Stimulated activated CD8-positive, alpha-beta memory T cell treated with anti-CD3 and anti-CD28 coated beads, Interleukin-4, amount 100 ng/mL, for 1 hour (primary cell): ENCODE measurements at places on chromosomes 11 and 22.

DNA sequence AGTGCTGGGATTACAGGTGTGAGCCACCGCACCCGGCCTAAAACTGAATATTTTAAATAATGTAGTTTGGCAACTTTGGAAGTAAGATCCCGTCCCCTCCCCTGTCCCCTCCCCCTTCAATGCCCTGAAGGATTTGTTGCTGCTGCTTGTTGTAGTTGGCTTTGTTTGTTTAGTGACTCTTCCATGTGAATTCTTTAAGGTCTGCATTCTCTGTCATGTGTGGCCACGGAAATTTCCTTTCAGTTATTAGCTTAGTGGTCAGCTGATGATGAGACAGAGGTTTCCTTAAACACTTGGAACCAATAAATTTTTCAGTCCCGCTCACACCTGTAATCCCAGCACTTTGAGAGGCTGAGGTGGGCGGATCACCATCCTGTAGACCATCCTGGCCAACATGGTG lies 109.9 kb downstream of the MPPED1 start:
- DNase-seq = no peak

- no peak for DNase-seq
Measured at GRCh38 chr11:132586801-132587200, 945.5 kb downstream of the OPCML start.

DNA sequence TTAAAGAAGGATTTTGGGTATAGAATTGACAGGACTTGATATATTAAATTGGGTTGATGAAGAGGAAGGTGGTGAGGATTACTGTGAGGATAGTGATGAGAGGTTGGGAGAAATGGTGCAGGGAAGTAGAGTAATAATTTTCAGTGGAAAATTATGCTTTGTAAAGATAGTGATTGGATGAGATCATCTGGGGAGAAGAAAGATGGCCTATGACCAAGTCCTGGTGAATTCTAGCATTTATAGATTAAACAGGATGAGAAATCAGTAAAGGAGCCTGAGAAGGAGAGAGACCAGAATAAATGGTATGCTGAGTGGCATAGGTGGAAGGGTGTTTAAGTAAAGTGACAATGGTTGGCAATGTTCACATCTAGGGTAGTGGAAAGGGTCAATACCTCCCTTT lies 15.0 kb downstream of the IPO7 start:
- no peak for DNase-seq

GRCh38 chr22:48547971-48548370 lies 1279.7 kb downstream of the BRD1 start:
- no peak for DNase-seq

- no peak for DNase-seq
Measured at GRCh38 chr11:127651175-127651887, 650.8 kb upstream of the KIRREL3 start.

GRCh38 chr11:9047964-9048523 lies 43.4 kb downstream of the SCUBE2 start:
- no peak for DNase-seq

GRCh38 chr11:13685461-13686108 lies 17.1 kb downstream of the FAR1 start:
- DNase-seq = no peak

GRCh38 chr11:109956124-109956793 lies 136.9 kb upstream of the ZC3H12C start:
- DNase-seq = no peak

- no peak for DNase-seq
Measured at GRCh38 chr11:129643031-129643721, 172.5 kb upstream of the TMEM45B start.

DNA sequence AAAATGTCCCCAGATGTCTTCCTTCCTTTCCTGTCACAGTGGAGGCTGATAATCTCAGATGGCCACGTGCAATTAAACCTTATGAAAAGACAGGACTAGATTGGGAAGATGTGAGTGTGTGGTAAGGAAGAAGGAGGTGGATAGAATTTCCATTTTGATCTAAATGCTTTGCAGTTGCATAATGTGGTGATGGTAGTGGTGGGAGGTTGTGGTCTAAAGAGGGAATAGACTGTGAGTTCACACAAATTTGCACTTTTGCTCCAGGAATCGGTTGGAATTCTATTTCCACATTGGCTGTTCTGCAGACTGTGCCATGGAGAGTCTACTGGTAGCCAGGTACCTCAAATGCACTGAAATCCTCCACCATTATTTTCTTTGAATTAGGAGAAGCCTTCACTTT lies 93.3 kb downstream of the ZBTB16 start:
- DNase-seq = no peak

- no peak for DNase-seq
Measured at GRCh38 chr11:93570759-93571413, 27.7 kb upstream of the SMCO4 start.

DNA sequence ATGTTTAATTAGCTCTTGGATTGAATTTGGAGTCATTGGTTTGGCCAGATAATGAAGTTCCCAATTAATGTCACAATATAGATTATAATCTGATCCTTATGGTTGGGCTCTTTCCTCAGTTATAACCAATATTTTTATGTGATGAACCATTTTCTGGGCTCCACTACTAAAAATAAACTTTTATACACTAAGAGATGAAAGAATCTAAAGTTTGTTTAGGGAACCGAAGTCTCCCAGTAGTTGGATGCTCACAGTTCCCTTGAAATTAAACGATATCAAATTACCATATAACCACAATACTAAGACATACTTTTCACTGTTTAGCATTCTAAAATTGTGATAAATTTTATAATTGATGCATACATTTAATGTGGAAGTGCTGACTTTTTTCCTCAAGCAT lies 47.0 kb upstream of the ARHGAP42 start:
- no peak for DNase-seq

DNA sequence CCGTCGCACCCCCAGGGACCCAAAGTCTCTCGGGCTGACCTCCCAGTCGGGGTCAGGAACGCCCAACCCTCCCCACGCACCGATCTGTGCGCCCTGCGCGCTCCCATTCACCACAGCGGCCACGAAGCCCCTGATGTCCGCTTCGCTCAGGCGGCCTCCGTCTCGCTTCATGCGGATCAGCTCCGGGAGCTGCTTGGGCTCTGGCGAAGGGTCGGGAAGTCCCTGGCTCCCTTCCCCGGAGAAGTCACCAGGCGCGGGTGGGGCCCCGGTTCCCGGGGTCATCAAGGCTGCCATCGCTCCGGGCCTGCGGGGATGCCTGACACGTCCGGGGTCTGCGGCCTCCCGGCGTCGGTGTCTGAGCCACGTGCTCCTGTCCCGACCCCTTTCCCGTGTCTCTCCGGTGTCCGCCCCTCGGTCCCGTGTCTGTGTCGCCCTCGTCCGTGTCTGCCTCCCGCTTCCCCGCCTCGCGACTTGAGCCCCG lies 356 bp downstream of the TYMP start:
- no peak for DNase-seq

DNA sequence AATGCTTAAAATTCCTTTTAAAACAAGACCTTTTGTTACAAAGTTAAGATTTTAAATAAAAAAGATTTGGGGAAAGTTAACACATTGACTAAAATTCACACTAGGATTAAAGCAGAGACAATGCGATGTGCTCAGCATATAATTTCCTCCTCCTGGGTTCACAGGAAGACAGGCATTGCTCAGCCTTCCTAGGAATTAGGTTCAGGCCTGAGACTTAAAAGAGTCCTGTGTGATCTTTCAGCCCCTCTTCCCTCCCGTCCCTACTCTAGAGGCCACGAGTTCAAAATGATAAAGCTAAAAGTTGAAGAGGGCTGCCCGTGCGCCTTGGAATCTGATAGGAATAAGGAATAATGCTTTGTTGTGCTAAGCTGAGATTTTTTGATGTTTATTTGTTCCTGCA lies 218.6 kb downstream of the KIRREL3 start:
- no peak for DNase-seq

GRCh38 chr22:33717694-33718396 lies 202.4 kb downstream of the LARGE1 start:
- DNase-seq = no peak

GRCh38 chr22:38830026-38830844 lies 13.6 kb downstream of the NPTXR start:
- DNase-seq = no peak

GRCh38 chr22:23527971-23528740 lies 51.9 kb downstream of the IGLL1 start:
- no peak for DNase-seq

- no peak for DNase-seq
Measured at GRCh38 chr11:86136538-86136937, 67.7 kb upstream of the PICALM start.

DNA sequence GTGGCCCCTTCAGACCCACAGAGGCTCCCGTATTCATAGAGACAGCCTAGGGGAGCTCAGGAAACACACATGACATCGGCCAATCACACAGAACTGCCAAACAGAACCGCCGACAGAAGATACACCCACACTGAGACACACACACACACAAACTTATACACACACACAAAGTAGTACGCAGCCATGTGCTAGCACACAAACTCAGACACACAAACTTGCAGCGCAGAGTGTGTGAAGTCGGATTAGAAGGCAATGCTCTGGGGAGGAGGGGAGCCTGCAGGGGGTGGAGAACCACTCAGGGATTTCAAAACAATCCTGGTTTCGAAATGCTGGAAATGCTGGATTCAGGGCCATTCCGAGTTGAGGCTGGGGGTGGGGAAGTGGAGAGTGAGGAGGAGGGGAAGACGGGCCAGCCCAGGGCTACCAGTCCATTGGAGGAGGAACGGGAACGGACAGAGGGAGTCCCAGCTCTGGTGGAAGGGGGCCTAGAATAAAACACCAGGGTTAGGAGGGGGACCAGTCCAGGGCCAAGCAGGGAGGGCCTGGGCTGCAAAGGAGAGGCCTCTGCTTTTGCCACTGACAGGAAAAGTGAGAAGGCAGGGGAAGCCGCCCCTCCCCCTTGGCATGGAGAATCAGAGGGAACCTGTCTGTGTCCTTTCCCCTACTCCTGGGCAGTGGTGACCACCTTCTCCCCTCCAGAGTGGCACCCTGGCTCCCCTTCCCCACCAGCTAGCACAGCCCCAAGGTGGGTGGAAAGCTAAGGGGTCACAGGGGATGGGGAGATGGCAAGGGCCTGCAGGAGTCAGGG lies 4.4 kb downstream of the BCL9L start:
- DNase-seq = no peak

GRCh38 chr11:94131718-94132115 lies 3.1 kb downstream of the PANX1 start:
- DNase-seq = no peak

DNA sequence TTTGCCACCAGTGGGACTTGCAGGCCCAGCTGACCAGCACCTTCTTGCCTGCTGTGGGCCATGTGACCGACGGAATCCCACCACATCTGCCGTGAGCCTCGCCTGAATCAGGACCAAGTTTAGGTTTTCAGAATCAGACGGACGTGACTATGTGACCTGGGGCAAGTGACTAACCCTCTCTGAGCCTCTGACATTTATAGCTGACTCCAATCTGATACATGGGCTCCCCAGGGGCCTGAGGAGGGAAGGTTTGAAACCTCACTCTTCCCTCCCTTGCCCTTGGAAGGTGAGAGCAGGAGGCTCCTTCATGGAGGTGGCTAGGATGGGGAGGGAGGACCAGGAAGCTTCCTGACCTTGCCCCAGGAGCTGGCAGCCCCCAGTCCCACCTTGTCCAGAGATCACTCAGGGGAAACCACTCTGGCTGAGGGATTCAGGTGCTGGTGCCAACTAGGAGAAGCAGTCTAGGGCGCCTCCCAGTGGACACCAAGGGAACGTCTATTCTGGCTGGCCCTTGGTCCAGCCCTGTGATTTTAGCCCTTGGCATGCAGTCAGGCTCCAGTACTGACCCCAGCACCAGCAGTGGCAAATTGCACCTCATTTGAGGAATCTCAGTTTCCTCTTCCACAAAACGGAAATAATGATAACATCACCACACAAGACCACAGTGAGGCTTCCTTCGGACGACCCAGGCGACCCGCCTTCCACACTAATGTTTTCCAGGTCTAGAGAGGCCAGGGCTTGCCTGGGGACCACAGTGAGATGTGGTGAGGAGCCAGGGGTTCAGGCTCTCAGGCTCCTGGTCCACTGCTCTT lies 47.2 kb upstream of the SYT7 start:
- DNase-seq = no peak

- DNase-seq = no peak
Measured at GRCh38 chr11:99142237-99142636, 121.5 kb downstream of the CNTN5 start.

DNA sequence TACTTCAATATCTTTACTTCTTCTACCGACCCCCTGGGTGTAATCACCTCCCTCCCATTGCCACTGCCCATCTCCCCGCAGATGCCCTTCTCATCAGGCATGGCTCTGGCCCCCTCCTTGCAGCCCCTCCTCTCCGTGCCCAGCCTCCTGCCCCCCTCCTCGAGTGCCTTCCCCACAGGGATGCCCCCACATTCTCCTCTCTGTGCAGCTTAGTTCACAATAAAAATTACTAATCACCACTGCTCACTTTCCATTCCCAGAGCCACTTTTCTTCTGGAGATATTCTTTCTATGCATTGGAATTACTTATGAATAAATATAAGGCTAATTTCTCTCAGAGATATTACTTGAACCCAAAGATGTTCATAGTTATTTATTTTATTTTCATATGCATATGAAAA lies 22.1 kb downstream of the IFITM10 start:
- DNase-seq = no peak

- DNase-seq = no peak
Measured at GRCh38 chr11:111303461-111303860, 5.1 kb downstream of the POU2AF3 start.

- DNase-seq = no peak
Measured at GRCh38 chr22:29747832-29748231, 19.0 kb downstream of the ZMAT5 start.

GRCh38 chr11:124582565-124582964 lies 12.8 kb downstream of the OR8A1 start:
- no peak for DNase-seq

DNA sequence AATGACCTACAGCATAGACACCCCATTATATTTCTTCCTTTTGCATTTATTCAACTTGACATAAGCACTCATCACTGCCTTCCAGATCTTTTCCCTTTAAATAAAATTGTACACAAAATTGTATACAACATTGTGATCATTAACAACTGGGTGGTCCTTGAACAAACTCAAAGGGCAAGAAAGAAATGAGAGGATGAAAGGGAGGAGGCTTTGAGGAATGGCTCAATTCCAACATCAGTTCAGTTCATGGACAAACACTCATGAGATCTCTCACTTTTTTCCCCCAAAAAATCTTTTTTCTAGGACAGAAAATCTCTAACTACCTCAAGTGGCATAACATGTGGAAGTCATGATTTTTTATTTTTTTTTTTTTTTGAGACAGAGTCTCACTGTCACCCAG lies 113.7 kb downstream of the PLEKHA7 start:
- no peak for DNase-seq

GRCh38 chr11:67494371-67495233 lies 10.6 kb downstream of the PITPNM1 start:
- DNase-seq = no peak

DNA sequence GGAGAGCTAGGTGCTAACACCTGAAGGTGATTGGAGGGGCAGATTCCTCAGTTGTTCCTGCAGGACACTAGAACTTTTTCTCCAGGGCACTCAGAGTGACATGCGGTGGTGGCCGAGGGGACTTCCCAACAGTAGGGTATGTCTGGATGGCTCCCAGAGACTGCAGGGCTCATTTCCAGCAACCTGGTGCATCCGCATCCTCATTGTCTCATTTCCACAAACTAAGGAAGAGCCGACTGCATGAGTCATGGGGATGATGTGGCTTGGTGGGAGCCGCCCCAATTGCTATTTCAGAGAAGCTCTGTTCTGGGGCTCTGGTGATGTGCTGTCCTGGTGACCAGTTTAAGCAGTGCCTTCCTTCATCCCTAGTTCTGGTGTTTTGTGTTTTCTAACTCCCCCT lies 2.8 kb upstream of the ROBO4 start:
- DNase-seq = no peak
